ENCODE measurements at places on chromosomes 13 and 19. TPM values are rescaled to one million over a fixed set of nuclear protein-coding genes. Genes with fewer than 3 reads are reported as not detected.

CYP2F1 gene
- total RNA-seq, result not detected

PSG11 gene
- not detected for total RNA-seq

SHFL gene
- total RNA-seq, result 61.3 TPM

SIGLEC9 gene
- not detected for total RNA-seq

CLIP3 gene
- total RNA-seq, result 0.62 TPM

UGGT2 gene
- 4.9 TPM for total RNA-seq

FAM124A gene
- not detected for total RNA-seq

PSG7 gene
- not detected for total RNA-seq

DNA sequence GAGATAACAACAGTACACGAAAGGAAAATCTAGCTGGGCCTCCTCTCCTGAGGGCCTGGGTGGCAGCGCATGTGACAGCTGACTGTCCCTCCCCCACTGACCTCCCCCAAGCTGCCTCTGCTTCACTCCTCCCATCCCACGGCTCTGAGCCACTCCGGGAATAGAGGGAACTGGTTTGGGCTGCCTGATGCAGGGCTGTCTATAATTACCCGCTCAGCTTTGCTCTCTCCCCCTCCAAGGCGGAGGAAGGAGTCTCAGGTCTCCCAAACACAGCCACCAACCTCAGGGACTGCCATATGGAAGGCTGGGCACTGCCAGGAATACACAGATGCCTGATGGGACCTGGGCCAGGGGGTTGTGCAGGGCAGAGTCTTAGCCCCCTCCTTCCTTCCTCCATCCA, 7.9 kb downstream of the NAPA start:
- H3K36me3 ChIP-seq, result peaks cover 42% of the 10 kb centered on the region
- H3K27me3 ChIP-seq, result no peaks in the 10 kb centered on the region
- no peak overlapping the region for H3K4me3 ChIP-seq
- DNase-seq, result no peak
- H3K27ac ChIP-seq, result no peak overlapping the region
- peaks cover 17% of the 10 kb centered on the region for H3K4me1 ChIP-seq

- H3K36me3 ChIP-seq, result peaks cover 16% of the 10 kb centered on the region
- peak; percentile 60 for DNase-seq
- peak overlapping the region; percentile 91 for H3K4me3 ChIP-seq
- H3K4me1 ChIP-seq, result peaks cover 51% of the 10 kb centered on the region
- no peaks in the 10 kb centered on the region for H3K27me3 ChIP-seq
These were observed 622 bp downstream of the DNM2 start for GRCh38 chr19:10718205-10719196.

GRCh38 chr13:33347861-33348260, 62.3 kb upstream of the STARD13 start:
- peaks cover 25% of the 10 kb centered on the region for H3K4me1 ChIP-seq
- H3K27ac ChIP-seq, result no peak overlapping the region
- DNase-seq, result no peak
- H3K36me3 ChIP-seq, result no peaks in the 10 kb centered on the region
- H3K27me3 ChIP-seq, result peaks cover 21% of the 10 kb centered on the region

DNA sequence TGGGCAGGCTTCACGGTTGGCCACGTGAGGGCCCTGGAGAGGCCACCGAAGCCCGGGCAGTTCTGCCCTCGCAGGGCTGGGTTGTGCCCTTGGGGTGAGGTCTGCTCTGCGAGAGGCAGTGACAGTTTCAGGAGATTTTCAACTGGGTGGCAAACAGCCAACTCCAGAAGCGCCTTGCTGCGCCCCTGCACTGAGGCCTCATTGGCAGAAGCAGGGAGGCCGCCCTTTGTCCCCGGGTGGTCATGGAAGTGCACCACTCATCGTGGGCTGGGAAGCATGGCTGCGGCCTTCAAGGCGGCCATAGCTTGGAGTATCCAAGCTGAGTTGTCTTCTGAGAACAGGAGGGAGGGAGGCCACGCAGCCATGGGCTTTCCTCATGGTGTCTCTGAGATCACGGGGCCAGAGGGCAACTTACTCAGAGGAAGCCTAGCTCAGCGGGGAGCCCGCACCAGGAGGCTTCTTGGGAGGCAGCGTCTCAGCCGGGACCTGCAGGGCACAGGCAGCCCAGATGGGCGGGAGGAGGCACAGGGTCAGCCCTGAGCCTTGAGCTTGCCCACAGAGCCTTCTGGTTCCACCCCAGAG, 14.8 kb downstream of the PLEKHJ1 start:
- peaks cover 78% of the 10 kb centered on the region for H3K36me3 ChIP-seq
- no peak for DNase-seq
- peaks cover 32% of the 10 kb centered on the region for H3K4me1 ChIP-seq
- no peaks in the 10 kb centered on the region for H3K27me3 ChIP-seq

GRCh38 chr13:49315036-49315565, 67.4 kb downstream of the CDADC1 start:
- H3K27ac ChIP-seq, result no peak overlapping the region
- H3K4me1 ChIP-seq, result peaks cover 4% of the 10 kb centered on the region
- no peaks in the 10 kb centered on the region for H3K27me3 ChIP-seq
- peaks cover 6% of the 10 kb centered on the region for H3K36me3 ChIP-seq

DNA sequence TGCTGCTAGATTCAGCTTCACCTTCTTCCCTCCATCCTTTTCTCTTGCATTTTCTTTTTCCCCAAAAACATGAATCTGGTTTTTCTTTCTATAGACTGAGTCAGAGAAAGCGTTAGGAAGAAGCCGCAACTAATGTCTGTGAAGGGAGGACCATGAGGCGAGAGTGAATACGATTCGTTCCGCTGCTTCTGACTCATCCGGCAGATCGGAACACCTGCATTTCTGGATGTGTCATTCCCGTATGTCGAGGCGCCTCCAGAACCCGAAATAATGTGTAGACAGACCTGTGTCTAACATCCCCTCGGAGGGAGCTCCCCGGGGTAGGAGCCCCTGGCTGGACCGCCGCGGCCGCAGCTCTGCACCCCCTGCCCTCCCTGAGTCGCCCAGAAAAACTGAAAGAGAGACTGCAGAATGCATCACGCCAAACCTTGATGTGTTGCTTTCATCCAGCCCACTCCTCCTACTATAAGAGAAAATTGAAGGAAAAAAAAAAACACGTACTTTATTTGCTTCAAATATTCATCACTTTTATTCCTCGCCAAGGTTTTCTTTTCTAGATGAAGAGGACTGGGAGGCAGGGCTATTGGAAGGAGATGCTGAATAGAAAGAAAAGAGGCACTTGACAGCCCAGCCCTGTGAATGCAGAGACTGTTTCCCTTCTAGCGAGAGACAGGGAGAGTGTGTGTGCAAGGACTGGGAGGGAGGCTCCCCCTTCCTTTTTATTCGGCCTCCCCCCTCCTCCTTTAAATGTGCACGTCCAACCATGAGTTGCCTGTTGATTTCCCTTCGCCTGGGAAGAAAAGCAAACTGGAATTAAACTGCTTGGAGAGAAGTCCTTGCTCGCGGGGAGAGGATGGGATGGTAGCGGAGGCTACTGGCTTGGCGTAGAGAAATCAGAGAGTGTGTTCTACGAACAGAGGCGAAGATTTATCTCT, 616 bp upstream of the PCDH17 start:
- H3K27me3 ChIP-seq, result peaks cover 63% of the 10 kb centered on the region
- peak overlapping the region; percentile 76 for H3K4me3 ChIP-seq
- no peak overlapping the region for H3K27ac ChIP-seq

Measured in activated B cell treated with CpG ODN at 0.5 μM for 24 hours (primary cell).